HS-27A (cell line): ENCODE measurements at places on chromosomes 5 and 9.
A peak's percentile ranks its signal among the peaks of the same experiment; 100 is the strongest.

- no peak for DNase-seq
Measured at GRCh38 chr9:3058409-3058808, 214.5 kb upstream of the PUM3 start.

GRCh38 chr5:175560011-175560410 is 81.7 kb downstream of the SFXN1 start:
- DNase-seq: no peak

DNA sequence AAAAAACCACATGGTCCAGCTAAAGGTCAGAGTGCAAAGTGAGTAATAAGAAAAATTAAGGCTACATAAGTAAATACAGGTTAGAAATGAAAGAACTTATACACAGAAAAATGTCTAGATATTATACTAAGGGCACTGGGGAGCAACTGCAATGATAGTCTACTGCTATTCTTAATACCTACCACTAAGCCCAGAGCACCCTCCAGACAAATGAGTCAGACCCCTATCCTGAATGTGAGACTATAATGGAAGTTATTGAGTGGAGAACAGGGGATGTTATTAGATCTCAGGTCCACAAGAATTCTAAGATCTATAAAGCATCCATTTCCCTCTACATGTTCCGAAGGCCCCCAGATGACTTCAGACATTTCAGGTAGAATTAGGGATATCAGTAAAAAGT is 438.3 kb downstream of the PRELID2 start:
- no peak for DNase-seq

DNA sequence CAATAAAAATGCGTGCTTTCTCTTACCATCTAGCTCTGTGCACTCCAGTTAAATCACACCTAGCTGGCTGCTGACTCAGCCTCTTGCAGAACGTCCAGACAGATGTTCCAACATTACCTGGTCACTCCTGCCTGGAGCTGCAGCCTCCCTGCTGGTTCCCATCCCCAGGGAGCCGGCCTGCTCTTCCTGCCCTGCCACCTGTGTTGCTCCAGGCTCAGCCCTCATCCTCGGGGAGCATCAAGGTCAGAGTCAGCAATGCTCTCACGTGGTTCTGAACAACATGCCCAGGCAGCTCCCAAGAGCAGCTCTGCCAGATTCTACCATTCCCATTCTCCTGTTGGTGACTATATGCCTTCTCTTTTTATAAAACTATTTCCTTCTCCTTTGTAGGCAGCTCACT is 81.3 kb downstream of the GADD45G start:
- DNase-seq: no peak

DNA sequence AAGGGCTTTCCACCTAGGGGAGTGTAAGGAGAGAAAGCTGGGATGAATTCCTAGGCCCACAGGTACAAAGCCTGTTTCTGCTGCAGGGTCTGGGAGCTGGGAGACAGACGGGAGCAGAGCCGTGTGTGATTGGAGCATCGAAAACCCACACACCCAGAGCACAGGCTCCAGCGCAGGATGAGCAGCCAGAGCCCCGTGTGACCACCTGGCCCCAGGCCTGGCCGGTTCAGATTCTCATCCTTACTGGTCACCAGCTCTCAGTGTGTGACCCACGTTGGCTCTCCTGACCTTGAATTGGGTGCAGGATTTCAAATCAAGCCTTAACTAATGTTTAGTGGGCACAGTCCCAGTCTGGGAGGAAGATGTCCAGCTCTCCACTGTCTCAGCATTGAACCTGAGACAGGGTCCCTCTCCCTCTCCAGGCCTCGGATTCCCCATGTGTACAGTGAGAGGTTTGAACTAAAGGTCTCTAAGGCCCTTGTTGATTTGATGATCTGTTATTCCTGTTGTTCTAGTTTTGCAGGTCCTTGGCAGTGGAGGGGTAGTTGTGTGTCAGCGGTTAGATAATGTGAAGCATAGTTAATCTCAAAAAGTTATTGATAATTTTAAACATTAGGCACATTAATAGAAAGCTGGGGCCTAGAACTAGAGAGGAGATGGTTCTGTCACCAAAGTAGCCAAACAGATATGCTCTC is 50.1 kb downstream of the PPARGC1B start:
- no peak for DNase-seq

DNA sequence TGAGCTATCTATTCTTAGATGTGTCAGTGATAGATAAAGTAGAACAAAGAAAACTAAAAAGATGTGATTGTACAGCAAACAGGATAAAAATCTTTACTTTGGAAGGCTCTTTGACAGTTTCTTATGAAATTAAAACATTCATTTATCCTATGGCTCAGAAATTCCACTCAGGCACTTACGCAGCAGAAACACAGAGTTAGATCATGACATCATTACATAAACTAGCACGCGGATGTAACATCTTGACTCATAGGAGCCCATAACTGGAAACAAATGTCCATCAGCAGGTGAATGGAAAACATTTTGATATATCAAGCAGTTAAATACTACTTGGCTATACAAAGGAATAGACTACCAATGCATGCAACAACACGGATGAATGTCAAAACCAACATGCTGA is 45.3 kb downstream of the ICE1 start:
- no peak for DNase-seq

DNA sequence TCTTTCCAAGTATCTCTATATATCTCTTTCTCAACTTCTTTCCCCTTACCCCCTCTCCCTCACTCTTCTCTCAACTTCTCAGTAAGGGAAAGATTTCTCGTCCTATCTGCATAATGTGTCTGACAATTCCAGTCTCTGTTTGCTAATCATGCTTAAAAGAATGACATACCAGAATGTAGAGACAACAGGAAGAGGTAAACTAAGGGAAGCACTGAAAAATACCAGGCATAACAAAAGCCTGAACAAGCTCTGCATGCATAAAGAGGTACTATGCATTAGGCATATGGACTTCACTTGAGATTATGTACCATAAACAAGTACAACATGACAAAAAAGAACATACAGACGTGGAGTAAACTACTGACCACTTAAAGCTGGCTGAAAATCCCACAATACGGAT is 62.6 kb downstream of the SEMA5A start:
- DNase-seq: no peak

DNA sequence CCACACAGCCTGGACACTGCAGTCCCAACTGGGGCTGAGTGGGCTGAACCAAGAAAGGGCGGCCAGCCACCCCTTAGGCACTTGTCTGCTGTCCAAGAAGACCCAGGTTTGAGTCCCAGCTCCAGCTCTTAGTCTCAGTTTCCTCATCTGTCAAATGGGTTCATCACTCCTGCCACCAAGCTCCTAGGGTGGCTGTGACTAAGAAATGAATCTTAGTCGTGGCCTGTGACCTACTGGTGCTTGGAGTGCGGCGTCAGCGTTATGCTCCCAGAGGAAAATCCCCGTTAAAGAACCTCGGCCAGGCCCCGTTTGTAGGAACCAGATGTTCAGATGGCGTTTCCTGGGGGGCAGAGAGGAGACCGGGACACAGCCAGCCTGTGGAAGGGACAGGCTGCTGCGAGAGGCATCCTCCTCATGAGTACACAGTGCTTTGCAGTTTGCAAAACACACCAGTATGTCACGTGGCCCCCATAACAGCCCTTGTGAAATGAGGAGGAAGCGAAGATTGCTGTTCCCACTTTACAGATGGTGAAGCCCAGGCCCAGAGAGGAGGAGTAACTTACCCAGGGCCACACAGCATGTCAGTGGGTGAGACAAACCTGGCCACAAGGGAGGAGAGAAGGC is 3.3 kb downstream of the FIBCD1 start:
- DNase-seq: no peak

DNA sequence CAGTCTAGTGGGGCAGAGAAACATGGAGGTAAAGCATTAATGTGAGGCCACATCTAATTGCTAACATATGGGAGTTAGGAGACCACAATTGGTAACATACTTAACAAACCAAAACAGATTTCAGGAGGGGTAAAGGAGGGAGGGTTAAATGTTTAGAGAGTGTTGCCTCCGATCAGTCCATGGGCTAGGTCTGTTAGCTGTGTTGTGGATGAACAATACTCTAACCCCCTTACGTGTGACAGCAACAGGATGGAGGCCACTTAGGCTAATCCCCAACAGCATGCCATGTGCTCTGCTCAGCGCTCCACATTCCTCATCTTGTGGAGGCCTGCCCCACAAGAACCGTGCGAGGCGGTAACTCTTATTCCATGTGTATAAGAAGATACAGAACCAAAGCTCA is 167.0 kb downstream of the CRB2 start:
- no peak for DNase-seq

DNA sequence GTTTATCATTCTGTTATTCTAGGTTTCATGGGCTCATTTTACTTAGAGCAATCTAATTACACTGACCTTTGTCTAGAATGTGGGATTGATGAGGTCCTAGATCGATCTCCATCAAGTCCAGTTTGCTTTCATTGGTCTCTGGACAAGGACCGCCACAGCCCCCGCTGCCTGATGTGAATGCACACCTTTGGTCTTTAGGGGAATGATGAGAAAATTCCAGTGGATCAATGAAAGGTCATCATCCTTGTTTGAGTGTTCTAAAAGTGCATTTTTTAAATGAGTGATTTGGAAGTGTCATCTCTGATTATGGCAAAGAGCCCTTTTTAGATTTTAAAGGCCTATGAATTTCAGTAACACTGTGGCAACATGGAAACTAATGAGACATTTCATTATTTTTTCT is 2.2 kb upstream of the ANKH start:
- no peak for DNase-seq

- DNase-seq: no peak
Measured at GRCh38 chr5:55427157-55427556, 107.6 kb downstream of the PLPP1 start.

- no peak for DNase-seq
Measured at GRCh38 chr5:22539762-22540161, 313.4 kb downstream of the CDH12 start.

- no peak for DNase-seq
Measured at GRCh38 chr9:121380846-121381245, 10.8 kb upstream of the STOM start.

DNA sequence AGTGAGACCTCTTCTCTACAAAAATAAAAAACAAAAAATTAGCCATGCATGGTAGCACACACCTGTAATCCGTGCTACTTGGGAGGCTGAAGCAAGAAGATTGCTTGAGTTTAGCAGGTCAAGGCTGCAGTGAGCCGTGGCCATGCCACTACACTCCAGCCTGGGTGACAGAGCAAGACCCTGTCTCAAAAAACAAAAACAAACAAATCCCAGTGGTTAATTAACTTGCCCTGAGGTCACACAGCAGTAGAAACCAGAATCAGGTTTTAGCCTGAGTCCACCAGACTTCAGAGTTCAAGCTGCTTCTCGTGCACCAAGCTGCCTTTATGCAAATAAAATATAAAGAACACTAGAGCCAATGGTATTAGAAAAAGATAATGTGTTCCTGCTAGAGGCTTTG is 169.7 kb downstream of the GOLPH3 start:
- no peak for DNase-seq

DNA sequence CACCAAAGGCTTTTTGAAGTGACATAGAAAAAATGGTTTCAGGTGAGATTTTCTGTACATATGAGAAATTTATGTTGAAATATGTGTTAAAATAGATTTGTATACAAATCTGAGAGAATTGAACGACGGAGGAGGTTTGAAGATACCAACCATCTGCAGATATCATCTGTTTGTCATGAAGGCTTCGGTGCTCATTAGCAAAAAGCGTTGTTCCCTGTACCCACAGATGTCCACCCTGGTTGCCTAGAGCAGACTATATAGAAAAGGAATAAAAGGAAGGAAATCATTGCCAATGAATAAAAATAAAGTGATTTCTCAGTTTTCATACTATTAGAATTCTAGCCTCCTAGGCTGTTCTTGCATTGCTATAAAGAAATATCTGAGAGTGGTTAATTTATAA is 2262.8 kb upstream of the ACO1 start:
- DNase-seq: no peak

GRCh38 chr5:43073597-43074546 is 33.8 kb upstream of the ANXA2R start:
- no peak for DNase-seq

DNA sequence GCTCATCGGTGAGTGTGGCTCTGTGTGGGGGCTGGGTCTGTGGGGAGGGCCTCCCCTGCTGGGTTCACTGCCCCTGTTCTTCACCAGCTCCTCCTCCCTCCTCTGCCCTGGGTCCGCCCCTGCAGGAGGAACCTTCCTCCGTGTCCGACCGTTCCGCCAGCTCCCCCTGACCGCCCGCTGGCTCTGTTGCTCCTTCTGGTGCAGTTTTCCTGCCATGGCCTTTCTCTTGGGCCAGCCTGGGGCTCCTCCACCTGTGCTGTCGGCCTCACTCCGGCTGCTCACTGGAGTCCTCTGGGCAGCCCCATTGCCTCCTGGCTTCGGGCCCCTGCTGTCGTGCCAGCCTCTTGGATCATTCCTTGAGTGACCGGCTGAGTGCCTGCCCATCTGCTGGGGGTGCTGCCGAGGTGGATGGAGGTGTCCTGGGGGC is 12.3 kb downstream of the RNU6ATAC start:
- DNase-seq: no peak

DNA sequence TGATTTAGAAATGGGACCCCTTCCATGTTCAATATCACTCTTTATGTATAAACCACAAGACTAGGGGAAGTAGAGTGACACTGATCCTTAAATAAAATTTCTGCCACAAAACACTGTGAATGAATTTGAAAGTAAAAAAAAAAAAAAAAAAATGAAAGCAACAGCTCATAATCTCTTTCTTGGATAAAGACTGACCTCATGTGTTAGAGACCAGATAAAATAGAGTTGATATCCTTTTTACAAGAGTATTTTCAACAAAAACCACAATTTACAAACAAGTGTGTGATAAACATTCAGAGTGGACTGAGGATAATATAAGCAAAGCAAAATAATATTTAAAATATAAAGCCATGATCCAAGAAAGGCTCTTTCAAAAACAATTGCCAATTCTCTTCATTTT is 180.2 kb downstream of the FBXL17 start:
- DNase-seq: no peak

GRCh38 chr5:154729613-154730012 is 25.6 kb upstream of the LARP1 start:
- DNase-seq: no peak

DNA sequence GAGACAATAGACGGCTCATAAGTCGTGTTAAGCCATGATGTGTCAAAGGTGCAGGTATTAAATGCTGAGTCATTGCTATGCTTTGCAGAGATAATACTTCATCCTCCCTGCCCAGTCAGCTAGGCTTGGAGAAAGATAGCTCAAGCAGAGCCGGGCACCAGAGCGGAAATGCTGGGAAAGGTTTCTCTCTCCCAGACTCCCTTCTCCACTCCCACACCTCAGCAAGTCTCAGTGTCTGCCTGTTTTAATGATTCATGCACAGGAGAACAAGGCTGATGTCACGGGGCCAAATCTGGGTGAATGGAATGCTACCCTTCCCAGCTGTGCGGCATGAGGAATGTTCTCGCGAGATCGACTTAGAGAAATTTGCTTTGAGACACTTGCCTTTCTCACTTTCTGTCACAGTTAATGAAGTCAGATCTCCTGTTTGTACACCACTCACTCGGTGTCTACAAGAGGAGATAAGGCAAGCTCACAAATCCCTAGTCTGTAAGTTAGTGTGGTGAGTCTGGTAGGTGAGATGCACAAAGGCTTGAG is 204.4 kb downstream of the EFNA5 start:
- peak; percentile 46 for DNase-seq

GRCh38 chr5:97923496-97923895 is 740.4 kb upstream of the RIOK2 start:
- no peak for DNase-seq

- no peak for DNase-seq
Measured at GRCh38 chr5:1479581-1480188, 34.4 kb upstream of the SLC6A3 start.

- DNase-seq: no peak
Measured at GRCh38 chr9:69975681-69976080, 68.0 kb upstream of the MAMDC2 start.

- DNase-seq: peak; percentile 65
Measured at GRCh38 chr5:143008809-143009521, 238.8 kb downstream of the ARHGAP26 start.
